Endothelial cell (in vitro differentiated cells): ENCODE measurements at places on chromosomes 2 and 18. TPM values are rescaled to one million over a fixed set of nuclear protein-coding genes. Genes with fewer than 3 reads are reported as not detected.

DNA sequence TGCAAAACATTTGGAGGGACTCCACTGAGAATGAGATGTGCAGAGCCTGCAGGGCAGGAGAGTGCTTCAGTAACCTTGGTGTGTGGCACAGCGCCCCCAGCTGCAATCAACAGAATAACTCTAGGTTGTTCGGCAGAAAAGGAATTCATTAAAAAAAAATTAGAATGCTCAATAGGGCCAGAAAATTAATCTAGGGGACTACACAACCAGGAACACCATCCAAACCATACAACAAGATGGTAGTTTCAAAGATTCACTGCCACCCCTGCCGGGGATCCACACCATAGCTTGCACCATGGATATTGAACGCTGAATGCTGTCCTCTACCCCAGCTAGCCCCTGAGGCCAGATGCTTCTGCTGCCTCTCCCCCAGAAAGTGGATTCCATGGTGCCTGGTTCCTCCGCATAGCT, 50.1 kb downstream of the THUMPD2 start:
- H3K36me3 ChIP-seq: peaks cover 3% of the 10 kb centered on the region
- H3K4me3 ChIP-seq: no peak overlapping the region
- peak; percentile 48 for DNase-seq

SPATA3 gene
- not detected for total RNA-seq

DNA sequence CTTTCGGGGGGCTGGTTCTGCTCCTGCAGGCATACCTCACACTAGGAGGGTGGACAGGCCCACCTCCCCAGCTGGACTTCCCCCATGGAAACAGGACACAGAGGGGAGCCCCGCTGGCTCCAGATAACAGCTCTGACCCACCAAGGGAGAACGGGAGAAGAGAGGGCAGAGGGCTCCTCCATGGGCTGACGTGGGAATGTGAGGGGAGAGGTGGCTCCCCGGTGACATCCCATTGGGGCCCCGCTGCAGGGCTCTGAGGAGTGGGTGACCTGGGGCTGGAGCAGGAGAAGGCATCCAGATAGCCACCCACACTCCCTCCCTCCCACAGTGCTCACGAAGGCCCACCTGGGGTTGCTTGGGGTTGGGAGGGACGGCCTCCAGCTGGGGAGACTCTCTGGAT, 45.9 kb downstream of the FBLN7 start:
- peaks cover 4% of the 10 kb centered on the region for H3K27me3 ChIP-seq
- no peak overlapping the region for H3K27ac ChIP-seq
- H3K4me1 ChIP-seq: peaks cover 17% of the 10 kb centered on the region
- H3K36me3 ChIP-seq: peaks cover 9% of the 10 kb centered on the region
- DNase-seq: no peak

GTF2A1L gene
- not detected for total RNA-seq

GRCh38 chr2:191322828-191323506, 77.8 kb downstream of the MYO1B start:
- peak overlapping the region; percentile 83 for H3K27ac ChIP-seq
- no peak overlapping the region for H3K4me3 ChIP-seq
- peaks cover 4% of the 10 kb centered on the region for H3K36me3 ChIP-seq
- H3K27me3 ChIP-seq: no peaks in the 10 kb centered on the region

- H3K4me3 ChIP-seq: no peak overlapping the region
- H3K27ac ChIP-seq: no peak overlapping the region
- H3K4me1 ChIP-seq: peaks cover 11% of the 10 kb centered on the region
- H3K36me3 ChIP-seq: peaks cover 4% of the 10 kb centered on the region
- no peak for DNase-seq
These were observed 204.2 kb upstream of the SMAD2 start for GRCh38 chr18:48134609-48135008.

GRCh38 chr2:29317077-29317517, 201.9 kb downstream of the CLIP4 start:
- no peaks in the 10 kb centered on the region for H3K4me1 ChIP-seq
- no peak overlapping the region for H3K27ac ChIP-seq
- no peak for DNase-seq
- no peaks in the 10 kb centered on the region for H3K36me3 ChIP-seq
- no peak overlapping the region for H3K4me3 ChIP-seq

CHRNG gene
- total RNA-seq: not detected

DNA sequence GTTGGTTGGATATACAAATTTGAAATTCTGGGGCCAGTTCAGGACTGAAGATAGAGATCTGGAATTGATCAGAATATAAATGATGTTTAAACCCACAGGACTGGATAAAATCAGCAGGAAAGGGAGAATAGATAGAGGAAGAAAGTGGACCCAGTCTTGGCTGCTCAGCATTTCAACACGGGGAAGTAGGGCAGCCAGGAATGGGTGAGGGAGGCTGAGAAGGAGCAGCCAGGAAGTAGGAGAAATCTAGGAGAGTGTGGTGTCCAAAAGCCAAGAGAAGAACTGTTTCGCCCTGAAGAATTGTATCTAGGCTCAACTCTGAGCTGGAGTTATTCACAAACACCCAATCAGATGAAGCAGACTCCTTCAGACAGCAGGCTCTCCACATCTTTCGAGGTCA, 197.9 kb downstream of the CDCA7 start:
- H3K4me3 ChIP-seq: no peak overlapping the region
- H3K4me1 ChIP-seq: peaks cover 5% of the 10 kb centered on the region
- no peak for DNase-seq
- H3K27me3 ChIP-seq: peaks cover 2% of the 10 kb centered on the region

KLHL14 gene
- 1.3 TPM for total RNA-seq

SH2D6 gene
- 0.33 TPM for total RNA-seq

RFTN2 gene
- total RNA-seq: 27.2 TPM

DNA sequence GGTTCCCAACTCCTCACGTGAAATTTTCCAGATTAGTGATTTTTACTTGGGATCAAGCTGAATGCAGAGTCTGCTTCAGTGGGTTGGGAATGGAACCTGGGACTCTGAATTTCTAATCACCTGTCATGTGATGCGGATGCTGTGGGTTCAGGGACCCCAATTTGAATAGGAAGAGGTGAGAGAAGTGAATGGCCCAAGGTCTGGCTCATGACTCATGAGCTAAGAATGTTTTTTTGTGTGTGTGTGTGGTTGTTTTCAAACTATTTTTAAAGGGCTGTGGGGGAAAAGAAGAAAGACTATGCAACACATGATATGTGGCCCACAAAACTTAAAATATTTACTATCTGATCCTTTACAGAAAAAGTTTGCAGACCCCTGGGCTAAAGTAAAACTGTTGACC, 108.5 kb upstream of the CYRIA start:
- H3K27ac ChIP-seq: no peak overlapping the region
- no peaks in the 10 kb centered on the region for H3K27me3 ChIP-seq
- H3K4me3 ChIP-seq: no peak overlapping the region
- no peaks in the 10 kb centered on the region for H3K36me3 ChIP-seq
- H3K4me1 ChIP-seq: peaks cover 7% of the 10 kb centered on the region

STAT4 gene
- 1.1 TPM for total RNA-seq

- no peak for DNase-seq
- H3K27me3 ChIP-seq: no peaks in the 10 kb centered on the region
- peaks cover 8% of the 10 kb centered on the region for H3K4me1 ChIP-seq
- no peaks in the 10 kb centered on the region for H3K36me3 ChIP-seq
- H3K4me3 ChIP-seq: no peak overlapping the region
These were observed 97.1 kb downstream of the SH3RF3 start for GRCh38 chr2:109226128-109226527.

- no peak for DNase-seq
- peaks cover 18% of the 10 kb centered on the region for H3K4me1 ChIP-seq
- H3K27ac ChIP-seq: no peak overlapping the region
- peaks cover 4% of the 10 kb centered on the region for H3K27me3 ChIP-seq
- H3K4me3 ChIP-seq: no peak overlapping the region
These were observed 117.0 kb downstream of the AP1S3 start for GRCh38 chr2:223720367-223720766.

DNA sequence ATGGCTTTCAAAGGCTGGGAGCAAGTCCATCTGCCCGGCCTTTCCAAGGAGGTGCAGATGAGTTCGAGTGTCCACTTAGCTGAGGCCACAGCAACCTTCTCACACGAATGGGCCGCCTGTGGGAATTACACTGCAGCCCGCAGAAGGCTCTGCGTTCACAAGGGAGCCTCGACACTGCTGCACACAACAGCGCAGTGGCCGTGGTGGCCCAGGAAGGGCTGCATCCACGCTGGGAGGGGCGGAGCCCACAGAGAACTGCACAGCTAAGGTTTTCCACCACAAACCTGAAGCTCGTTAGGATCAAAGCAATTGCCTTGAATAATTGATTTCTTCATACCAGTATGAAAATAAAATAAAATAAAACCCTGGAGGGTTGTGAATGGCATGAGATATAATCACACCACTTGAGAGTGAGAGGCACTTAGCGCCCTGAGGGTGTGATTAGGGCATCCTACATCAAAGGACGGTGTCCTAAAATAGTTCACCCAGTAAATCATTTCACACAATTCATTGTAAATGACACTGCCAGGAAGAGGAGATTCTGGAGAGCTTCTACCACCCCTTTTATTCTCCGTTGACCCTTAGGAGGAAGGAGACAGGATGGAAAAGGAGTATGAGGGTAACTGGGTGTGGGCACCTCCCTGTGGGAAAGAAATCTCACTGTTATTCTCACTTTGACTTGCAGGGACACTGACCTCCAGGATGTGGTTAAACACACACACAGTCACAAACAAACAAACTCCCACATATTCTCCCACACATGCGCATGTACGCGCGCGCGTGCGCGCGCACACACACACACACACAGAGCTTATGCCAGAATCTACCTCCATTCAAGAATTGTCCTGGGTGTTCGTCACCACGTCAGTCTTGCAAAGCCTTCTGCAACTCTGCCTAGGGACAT, 256.6 kb upstream of the ID2 start:
- no peak for DNase-seq
- H3K4me1 ChIP-seq: peaks cover 5% of the 10 kb centered on the region
- H3K27me3 ChIP-seq: no peaks in the 10 kb centered on the region
- H3K36me3 ChIP-seq: peaks cover under 1% of the 10 kb centered on the region
- H3K4me3 ChIP-seq: no peak overlapping the region
- H3K27ac ChIP-seq: no peak overlapping the region

SPHKAP gene
- total RNA-seq: 0.05 TPM

DNA sequence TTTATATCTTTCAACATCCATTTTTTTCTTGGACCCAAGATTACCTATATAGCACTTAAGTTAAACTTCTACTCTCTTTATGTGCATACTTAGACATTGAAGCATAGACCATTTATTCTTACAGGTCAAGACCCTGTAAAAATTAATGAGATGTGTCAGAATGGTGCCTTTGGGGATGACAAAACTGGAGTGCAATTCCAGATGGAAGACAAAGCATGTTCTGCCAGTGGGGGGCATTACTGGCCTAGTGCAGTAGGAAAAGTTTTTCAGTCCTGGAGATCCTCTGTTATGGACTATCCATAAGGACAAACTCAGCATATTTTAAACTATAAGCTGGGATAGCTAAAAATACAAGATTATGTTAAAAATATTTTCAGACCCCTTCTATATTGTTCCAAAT, 57.8 kb upstream of the MMADHC start:
- DNase-seq: no peak
- H3K4me1 ChIP-seq: no peaks in the 10 kb centered on the region
- H3K36me3 ChIP-seq: peaks cover 10% of the 10 kb centered on the region
- H3K27me3 ChIP-seq: no peaks in the 10 kb centered on the region
- H3K27ac ChIP-seq: no peak overlapping the region

- H3K27ac ChIP-seq: no peak overlapping the region
- no peak for DNase-seq
- no peak overlapping the region for H3K4me3 ChIP-seq
- H3K27me3 ChIP-seq: no peaks in the 10 kb centered on the region
- H3K4me1 ChIP-seq: no peaks in the 10 kb centered on the region
- no peaks in the 10 kb centered on the region for H3K36me3 ChIP-seq
These were observed 19.5 kb upstream of the DTNB start for GRCh38 chr2:25692737-25693445.

MC5R gene
- 0.56 TPM for total RNA-seq

DPP4 gene
- 0.59 TPM for total RNA-seq
